Dorsolateral prefrontal cortex (tissue), 122 donors: ENCODE measurements at places on chromosomes 4 and X.

DNA sequence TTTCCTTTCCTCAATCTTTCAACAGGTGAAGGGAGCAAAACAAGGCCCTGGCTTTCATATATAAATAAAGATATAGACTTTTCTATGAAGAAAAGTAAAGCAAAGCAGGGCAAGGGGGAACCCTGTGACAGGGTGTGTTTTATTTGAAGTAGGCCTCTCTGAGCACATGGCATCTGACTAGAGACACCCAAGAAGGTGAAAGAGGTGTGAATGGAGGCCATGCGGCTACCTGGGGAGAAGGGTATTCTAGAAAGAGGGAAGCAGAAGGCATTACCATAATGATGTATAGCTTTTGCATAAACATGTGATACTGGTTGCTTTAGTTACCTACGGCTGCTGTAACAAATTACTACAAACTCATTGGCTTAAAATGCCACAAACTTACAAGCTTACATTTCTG lies 75.8 kb downstream of the DHX15 start:
- DNase-seq, result no peak

- peak; percentile 6 for DNase-seq
These were observed 21.3 kb upstream of the SULT1E1 start for GRCh38 chr4:69881173-69881773.

DNA sequence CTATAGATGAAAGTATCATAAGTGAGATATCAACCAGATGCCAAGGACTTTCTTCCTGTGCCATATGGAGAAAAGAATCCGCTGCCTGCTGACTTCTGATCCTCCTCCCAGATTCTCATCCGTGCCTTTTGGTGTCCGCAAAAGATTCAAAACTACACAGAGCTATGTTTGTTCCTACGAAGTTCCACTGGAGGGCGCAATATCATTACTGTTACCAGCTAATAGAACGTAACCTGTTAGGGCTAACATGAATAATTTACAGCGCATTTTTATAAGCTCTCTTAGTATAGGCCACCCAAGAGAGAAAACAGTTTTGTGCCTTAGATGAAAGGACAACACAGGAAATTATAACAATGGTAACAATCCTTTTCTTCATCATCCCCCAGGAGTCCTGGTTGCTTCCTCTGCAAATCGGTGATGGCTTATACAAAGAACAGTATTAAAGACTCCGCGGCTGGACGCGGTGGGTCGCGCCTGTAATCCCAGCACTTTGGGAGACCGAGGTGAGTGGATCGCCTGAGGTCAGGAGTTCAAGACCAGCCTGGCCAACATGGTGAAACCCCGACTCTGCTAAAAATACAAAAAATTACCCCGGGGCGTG lies 22.8 kb upstream of the CENPVL3 start:
- no peak for DNase-seq

GRCh38 chr4:99783940-99784339 lies 32.7 kb upstream of the DAPP1 start:
- DNase-seq, result no peak

- DNase-seq, result no peak
These were observed 52.9 kb downstream of the EPHA5 start for GRCh38 chr4:65617416-65617815.

GRCh38 chrX:11666164-11666563 lies 444 bp upstream of the ARHGAP6 start:
- DNase-seq, result no peak

DNA sequence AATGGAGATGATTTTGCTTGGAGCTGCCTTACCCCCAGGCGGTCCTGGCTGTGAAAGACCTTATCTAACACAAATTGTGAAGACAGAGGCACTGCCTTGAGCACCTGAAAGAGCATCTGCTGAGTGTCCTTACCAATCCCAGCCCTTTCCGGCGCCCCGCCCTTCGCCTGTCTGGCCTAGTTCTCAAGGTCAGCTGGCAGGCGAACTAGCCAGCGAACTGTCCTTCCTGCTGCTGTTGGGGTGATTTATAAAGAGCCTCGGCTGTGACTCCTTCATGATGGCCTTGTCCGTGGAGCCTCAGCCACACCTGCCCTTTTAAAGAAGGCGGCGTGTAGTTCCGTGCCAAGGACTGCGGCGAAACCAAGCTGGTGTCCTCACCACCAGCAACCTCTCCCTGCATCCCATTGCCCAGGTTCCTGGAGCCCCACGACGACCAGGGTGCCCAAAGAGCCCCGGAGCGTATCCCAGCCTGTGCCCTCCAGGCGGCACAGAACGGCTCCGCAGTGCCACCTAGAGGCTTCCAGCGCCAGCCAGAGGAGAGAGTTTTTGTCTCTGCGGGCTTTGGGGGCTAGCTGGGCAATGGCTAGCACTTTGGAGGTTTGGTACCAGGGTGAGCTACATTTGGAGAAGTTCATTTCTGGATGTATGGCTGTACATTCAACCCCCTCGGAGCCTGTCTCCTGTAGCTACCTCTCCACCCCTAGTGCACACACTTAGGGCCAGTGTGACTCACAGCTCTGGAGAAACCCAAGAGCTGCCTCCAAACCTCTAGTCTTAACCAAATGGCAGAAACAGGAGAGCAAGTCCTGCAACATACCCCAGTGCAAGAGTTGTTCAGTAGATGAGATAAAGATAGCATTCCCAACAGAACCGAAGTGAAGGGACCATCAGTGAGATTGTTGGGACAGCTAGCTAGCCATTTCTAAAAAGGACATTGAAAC lies 36.8 kb upstream of the VMA21 start:
- peak; percentile 34 for DNase-seq

DNA sequence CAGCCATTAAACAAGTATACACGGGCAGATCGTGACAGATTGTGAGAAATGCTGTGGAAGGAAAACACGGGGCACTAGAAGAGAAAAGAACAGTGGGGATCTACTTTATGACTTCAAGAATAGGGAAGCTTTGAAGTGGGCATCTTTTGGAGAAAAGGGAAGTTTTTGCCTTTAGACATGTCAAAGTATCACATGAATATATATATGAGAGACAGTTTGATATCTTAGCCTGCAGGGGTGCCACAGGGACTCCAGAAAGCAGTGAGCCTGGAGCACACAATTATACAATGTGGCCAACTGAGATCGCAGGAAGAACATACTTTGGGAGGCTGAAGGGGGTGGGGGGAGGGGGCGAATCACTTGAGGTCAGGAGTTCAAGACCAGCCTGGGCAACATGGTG lies 35.7 kb downstream of the RELL1 start:
- DNase-seq, result no peak

DNA sequence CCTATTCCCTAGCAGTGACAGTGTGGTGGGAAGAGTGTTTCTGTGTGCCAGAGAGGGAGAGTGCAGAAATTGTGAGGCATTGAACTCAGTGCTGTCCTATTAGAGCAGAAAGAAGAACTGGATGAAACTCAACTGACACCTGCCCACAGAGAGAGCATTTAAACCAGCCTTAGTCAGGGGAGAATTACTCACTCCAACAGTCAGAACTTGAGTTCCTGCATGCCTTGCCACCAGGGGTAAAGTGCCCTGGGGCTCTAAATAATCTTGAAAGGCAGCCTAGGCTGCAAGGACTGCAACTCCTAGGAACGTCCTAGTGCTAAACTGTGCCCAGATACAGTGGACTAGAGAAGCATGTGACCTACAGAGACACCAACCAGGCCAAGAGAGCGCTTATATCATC lies 12.8 kb downstream of the CYSLTR1 start:
- no peak for DNase-seq

- DNase-seq, result no peak
These were observed 11.2 kb upstream of the MID1 start for GRCh38 chrX:10631416-10632145.

- DNase-seq, result no peak
These were observed 5.0 kb upstream of the TSPAN5 start for GRCh38 chr4:98663226-98664006.

- no peak for DNase-seq
These were observed 44.2 kb downstream of the EVC start for GRCh38 chr4:5755161-5755560.

- DNase-seq, result no peak
These were observed 36.7 kb downstream of the HMGB3 start for GRCh38 chrX:151019856-151020255.

DNA sequence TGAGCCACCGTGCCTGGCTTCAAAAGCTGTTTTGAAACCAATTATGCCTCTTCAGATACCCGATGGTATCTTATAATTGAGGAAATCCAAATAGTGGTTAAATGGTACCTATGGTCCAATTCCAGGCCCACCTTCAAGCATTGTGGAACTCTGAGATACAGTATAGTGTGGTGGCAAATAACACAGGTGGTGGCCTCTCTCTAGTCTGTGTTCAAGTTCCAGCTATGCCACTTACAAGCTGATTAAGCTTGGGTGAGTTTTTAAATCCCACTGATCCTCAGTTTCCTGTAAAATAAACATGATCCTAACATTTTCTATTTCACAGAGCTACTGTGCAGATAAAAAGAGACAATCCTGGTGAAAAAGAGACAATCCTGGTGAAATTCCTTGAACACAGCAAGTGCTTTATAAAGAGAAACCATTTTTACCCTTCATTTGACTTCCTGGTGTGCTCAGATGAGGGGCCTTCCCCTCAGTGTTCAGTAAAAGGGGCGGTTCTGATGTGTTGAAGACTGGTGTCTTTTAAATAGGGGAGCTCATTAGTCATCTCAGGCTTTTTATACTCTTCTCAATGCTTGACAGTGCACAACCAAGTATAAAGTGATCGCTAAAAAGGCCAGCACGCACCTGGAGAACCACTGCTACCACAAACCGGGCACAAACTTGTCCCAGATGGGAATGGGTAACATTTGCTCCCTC lies 30.8 kb upstream of the CD40LG start:
- no peak for DNase-seq

GRCh38 chrX:108641589-108642272 lies 94.6 kb downstream of the IRS4 start:
- no peak for DNase-seq

GRCh38 chrX:41563876-41564275 lies 116.7 kb downstream of the NYX start:
- no peak for DNase-seq

GRCh38 chr4:141724646-141725045 lies 88.3 kb downstream of the IL15 start:
- no peak for DNase-seq

DNA sequence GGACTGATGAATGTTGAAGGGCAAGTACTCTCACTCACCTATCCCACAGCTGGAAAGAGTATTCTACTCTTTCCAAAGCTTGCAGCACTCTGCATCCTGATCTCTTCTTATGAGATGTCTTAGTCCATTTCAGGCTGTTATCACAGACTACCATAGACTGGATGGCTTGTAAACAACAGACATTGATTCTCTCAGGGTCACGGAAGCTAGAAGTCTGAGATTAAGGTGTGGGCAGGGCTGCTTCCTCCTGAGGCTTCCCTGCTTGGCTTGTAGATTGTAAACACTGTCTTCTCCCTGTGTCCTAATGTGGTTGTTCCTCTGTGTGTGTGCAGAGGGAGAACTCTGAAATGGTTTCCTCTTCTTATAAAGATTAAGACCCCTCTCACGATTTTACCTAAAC lies 131.2 kb downstream of the MXRA5 start:
- DNase-seq, result no peak

- DNase-seq, result no peak
These were observed 3.4 kb upstream of the CYBB start for GRCh38 chrX:37776283-37776986.

- DNase-seq, result no peak
These were observed 49.8 kb downstream of the WDR19 start for GRCh38 chr4:39232100-39232499.

GRCh38 chr4:71974681-71975080 lies 57.1 kb upstream of the NPFFR2 start:
- no peak for DNase-seq

GRCh38 chr4:144734522-144734921 lies 88.6 kb downstream of the HHIP start:
- DNase-seq, result no peak

DNA sequence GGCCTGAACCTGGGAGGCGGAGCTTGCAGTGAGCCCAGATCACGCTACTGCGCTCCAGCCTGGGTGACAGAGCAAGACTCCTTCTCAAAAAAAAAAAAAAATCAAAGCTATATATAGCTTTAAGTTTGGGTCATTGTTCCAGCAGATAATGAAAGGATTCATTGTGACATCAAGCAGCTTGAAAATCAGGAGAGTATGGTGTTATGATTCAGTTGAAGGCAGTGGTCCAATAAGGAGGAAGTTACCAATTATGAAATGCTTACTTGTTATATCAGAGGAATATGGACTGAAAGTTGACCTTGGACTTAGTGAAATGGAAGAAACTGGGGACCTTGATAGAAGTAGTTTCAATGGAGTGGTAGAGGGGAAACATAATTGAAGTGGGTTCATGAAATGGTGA lies 140.4 kb upstream of the MAD2L1 start:
- no peak for DNase-seq

DNA sequence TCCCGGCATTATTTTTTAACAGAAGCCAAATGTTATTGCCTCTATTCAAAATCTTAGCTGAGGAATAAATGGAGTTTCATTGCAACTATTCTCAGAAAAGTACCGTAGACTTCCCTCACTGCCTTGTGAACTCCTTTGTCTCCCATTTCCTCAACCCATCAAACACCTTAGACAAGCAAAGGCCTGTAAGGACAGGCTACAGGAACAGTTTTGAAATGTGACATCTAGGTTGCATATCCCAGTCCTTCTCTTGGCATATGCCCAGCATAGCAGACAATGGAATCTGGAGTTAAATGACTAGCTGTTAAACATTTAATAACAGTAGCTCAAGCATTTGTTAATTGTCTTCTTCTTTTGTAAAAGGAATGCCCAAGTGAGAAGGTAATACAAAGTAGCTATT lies 1371.7 kb downstream of the STIM2 start:
- no peak for DNase-seq

DNA sequence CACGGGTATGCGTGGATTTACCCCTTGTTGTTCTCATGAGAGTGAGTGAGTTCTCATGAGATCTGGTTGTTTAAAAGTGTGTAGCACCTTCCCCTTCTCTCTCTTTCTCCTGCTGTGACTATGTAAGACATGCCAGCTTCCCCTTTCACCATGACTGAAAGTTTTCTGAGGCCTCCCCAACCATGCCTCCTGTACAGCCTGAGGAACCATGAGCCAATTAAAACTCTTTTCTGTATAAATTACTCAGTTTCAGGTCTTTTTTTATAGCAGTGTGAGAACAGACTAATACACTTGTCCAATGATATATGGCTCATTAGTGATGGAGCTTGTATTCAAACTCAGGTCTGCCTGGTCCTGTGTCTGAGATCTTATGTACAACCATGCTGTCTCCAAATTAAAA lies 28.5 kb upstream of the RTL3 start:
- no peak for DNase-seq

DNA sequence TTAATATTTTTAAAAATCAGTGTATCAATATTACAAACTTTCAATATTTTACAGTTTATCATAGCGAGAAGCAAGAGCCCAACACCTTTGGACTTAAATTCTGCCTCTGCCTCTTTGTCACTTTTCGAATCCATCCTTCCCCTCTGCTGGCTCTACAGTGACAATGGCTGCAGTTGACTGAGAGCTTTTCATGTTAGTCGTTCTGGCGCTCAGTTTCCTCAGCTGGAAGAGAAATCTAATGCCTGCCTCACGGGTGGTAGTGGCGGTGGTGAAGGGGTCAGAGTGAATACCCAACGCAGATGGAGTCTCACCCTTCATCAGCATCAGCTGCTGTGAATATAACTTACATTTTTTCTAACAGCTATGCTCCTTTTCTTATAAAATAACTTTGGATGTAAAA lies 144.8 kb downstream of the NWD2 start:
- DNase-seq, result no peak

GRCh38 chr4:38162240-38162784 lies 202.1 kb downstream of the PTTG2 start:
- no peak for DNase-seq
